Spinal cord (tissue), 10 donors: ENCODE measurements at places on chromosomes 6 and 20.

GRCh38 chr6:101011186-101011585 lies 130.1 kb upstream of the ASCC3 start:
- DNase-seq = no peak

GRCh38 chr20:7155282-7155681 lies 387.8 kb downstream of the BMP2 start:
- no peak for DNase-seq

GRCh38 chr6:132458887-132459604 lies 53.9 kb downstream of the STX7 start:
- DNase-seq = no peak

GRCh38 chr20:41738604-41739206 lies 120.5 kb upstream of the CHD6 start:
- peak; percentile 38 for DNase-seq

- no peak for DNase-seq
Measured at GRCh38 chr6:122472022-122472340, 374 bp upstream of the SERINC1 start.

DNA sequence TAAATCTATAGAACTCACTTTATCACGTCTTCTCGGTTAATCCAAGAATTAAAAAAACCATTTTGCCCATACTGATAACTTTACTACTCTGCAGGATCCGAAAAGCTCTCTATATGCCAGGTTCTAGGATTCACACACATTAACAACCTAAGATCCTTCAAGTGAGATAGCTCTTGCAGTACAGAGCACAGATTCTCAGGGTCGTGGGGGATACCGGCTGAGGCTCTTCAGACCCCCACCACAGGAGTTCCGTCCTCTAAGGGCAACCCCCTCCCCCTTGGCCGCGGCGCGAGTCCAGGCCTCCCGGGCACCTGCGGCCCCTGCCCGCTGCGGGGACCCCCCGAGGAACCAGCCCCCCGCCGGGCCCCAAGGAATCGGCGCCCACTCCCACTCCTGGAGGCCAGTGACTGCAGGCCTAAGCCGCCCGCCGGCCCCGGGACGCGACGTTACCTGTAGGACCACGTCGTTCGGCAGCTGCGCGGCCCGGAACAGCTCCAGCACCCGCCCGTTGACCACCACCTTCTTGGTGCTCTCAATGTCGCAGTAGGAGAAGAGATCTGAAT lies 892 bp downstream of the REPS1 start:
- no peak for DNase-seq

DNA sequence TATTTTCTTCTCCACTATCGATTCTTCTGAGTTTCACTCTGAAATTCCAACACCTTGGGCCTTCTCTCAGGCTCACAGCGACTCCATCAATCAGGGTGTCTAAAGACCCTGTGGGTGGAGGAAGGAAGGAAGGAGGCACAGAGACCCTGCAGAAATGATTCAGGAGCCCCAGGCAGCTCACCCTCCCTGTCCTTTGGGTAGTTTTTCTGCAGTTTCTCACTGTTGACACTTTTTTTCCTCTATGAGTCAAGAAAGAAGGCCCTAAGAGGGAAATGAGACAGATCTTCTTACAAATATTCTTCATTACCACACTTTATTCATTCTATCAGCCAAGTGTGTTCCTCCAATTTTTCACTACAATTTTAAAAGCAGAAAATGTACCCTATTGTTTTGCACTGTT lies 34.2 kb upstream of the TBXT start:
- DNase-seq = no peak

DNA sequence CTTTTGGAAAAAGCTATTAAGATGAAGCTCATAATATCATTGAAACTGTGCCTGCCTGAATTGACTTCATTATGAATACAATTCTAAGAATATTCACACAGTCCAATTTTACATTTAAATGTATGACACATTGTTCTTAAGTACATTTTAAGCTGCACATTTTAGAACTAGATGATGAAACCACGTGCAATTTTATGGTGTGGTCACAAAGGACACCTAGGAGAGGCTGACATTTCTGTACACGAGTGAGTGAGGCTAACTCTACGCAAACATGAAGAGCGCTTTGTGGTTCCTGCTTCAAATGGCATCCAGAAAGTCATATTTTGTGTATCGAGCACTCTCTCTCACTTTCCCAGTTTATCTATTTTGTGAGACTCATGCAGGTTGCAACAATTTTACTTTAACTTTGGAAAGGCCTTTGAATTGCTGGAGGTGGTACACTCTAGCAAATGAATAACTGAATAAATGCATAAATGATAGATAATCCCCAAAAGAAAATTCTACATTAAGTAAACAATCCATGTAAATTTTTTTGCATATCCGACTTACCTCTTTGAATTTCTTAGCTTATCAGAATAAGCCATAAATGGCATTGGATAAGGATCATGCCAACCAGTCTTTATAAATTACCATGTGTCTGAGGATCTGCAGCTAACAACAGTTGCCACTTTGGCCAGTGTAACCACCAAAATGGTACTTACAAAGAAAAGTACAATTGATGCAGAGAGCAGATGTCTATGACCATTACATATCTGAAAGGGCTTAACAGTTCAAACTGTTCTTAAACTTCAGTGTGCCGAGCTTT lies 97.3 kb downstream of the NRSN1 start:
- DNase-seq = no peak

- peak; percentile 97 for DNase-seq
Measured at GRCh38 chr6:44127186-44128019, at the start of the genes MRPL14 and TMEM63B. Gene MRPL14 (minus strand): TSS chr6:44127452. CDS start chr6:44116611, 10,841 bp downstream. Gene TMEM63B (plus strand): TSS chr6:44127554. CDS start chr6:44134585, 7,031 bp downstream.

DNA sequence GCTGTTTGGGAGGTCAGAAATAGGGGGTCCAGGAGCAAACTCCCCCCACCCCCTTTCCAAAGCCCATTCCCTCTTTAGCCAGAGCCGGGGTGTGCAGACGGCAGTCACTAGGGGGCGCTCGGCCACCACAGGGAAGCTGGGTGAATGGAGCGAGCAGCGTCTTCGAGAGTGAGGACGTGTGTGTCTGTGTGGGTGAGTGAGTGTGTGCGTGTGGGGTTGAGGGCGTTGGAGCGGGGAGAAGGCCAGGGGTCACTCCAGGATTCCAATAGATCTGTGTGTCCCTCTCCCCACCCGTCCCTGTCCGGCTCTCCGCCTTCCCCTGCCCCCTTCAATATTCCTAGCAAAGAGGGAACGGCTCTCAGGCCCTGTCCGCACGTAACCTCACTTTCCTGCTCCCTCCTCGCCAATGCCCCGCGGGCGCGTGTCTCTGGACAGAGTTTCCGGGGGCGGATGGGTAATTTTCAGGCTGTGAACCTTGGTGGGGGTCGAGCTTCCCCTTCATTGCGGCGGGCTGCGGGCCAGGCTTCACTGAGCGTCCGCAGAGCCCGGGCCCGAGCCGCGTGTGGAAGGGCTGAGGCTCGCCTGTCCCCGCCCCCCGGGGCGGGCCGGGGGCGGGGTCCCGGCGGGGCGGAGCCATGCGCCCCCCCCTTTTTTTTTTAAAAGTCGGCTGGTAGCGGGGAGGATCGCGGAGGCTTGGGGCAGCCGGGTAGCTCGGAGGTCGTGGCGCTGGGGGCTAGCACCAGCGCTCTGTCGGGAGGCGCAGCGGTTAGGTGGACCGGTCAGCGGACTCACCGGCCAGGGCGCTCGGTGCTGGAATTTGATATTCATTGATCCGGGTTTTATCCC lies at the start of gene VEGFA:
Gene VEGFA (plus strand): TSS at position 686 of the 846 bp plus-strand sequence.
- peak; percentile 96 for DNase-seq

GRCh38 chr20:35726842-35727711 lies 15.0 kb downstream of the RBM39 start:
- DNase-seq = no peak

DNA sequence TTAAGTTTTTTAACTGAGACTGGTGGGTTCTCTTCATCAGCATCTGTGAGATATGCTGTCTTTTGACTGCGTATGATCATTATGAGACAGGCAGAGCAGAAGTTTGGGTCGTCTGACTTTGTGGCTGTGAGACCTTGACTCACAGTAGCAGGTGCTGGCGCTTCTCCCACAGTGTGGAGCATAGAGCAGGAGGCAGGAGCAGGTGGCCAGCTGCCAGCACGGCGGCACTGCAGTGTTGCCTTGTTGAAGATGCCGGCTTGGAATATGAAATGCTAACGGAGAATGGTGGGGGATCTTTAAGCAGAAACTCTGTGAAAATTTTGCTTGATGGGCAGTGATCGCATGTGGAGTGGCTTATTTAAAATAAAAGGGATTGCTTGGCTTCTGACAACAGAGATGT lies 105.0 kb downstream of the TIAM2 start:
- peak; percentile 86 for DNase-seq

DNA sequence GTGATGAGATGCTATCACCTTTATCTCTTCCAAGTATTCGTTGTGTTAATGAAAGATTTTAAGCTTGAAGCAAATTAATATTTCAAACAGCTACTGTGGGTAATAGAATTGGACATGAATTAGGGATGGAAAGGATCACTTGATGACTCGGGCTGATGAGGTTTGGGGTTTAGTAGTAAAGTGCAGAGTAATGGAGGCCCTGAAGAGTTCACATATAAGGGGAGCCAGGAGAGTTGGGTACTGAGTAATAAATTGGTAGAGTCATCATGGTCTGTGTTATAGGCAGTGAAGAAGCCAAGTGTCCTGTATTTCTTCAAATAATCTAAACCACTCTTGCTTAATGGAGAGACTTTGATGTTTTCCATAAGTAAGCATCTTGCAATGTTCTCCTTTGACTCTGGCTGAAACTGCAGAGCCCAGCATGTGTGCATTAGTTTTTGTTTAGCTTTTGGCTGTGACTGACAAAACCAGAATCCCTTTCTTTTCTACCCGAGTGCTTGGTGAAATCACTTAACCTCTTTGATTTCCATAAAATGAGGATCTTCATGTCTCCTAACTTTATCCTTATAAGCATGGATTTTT lies 57.6 kb downstream of the L3MBTL3 start:
- no peak for DNase-seq

- DNase-seq = peak; percentile 62
Measured at GRCh38 chr6:9515633-9516606, 899.0 kb downstream of the TFAP2A start.

DNA sequence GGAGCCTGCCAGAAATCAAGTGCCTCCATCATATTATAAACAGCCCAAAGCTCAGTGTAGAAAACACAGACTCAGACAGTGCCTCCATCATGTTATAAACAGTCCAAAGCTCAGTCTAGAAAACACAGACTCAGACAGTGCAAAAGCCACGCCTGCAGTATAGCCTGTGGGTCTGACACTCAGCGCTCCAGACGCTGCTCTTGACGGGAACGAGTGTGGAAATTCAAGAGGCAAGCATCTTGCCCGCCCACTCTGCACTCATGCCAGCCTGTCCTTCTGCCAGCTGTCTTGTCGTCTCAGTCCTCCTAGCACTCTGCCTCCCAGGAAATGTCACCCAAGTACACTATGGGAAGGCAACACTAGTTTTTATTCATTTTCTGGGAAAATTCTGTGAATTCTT lies 274.2 kb upstream of the CDH4 start:
- DNase-seq = peak; percentile 39

- DNase-seq = no peak
Measured at GRCh38 chr6:94323853-94324252, 904.5 kb upstream of the EPHA7 start.

GRCh38 chr6:157030755-157031154 lies 253.6 kb downstream of the ARID1B start:
- DNase-seq = no peak
